ENCODE measurements at places on chromosomes 5 and 9.
A peak's percentile ranks its signal among the peaks of the same experiment; 100 is the strongest.

DNA sequence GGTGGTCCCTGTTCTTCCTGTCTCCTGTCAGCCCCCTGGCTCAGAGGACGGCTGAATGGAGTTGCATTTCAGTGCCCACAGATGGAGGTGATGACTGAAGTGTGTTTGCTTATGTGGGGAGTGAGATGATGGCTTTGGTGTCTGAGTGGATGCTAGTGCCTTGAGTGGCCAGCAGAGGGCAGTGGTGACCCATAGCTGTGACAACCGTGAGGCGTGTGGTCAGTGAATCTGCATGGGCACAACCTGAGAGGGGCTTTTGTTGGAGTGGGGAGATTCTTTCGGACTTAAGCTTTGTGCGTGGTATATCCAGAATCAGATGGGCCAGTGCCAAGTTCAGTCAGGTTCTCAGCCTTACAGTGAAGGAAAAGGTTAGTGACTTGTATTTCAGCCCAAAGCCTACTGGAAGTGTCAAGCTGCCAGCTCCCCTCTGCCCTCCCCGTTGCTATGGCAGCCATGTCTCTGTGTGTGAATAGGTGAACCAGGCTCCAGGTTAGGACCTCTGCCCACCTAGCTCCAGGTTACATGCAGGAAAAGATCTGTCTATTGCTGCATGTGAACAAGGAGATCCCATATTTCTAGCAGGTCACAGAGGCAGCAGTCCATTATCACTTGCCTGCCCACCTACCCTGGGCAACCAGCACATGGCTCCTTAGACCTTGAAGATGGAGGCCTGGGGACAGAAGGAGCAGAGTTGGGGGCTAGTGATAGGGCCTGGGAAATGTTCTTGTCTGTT, 14.7 kb upstream of the CXXC5 start:
- peak; percentile 78 for DNase-seq

DNA sequence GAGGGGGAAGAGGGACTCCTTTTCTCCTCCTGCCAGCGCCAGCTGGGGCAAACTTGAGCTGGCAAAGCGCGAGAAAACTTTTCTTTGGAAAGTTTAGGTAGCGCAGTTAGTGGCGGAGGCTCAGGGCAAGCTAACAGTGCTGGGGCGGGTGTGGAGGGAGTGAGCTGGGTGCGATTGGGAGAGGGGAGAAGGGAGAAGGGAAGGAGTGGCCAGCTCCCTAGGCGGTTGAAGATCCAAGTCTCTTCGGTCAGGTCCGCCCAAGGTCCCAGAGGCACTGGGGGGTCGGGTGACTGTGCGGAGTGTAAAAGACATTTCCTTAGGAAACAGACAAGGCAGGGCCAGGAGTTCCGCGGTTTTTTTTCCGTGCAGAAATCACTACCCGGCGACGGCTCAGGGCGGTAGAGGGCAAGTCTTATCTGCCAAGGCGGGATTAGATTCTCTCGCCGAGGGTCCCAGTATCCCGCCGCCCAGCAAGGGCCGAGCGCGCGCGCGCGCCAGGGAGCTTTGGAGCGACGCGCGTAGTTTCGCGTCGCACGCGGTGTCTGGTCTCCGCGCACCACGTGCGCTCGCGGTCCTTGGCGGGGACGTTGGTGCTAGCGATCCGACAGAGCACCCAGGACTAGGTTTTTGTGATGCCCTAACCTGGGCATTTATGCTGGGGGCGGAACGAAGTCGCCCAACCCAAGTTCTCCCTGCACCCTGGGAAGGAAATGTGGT, 33.6 kb upstream of the NFIB start:
- DNase-seq, result no peak

- DNase-seq, result no peak
These were observed 11.5 kb upstream of the PTPN3 start for GRCh38 chr9:109509611-109510010.

DNA sequence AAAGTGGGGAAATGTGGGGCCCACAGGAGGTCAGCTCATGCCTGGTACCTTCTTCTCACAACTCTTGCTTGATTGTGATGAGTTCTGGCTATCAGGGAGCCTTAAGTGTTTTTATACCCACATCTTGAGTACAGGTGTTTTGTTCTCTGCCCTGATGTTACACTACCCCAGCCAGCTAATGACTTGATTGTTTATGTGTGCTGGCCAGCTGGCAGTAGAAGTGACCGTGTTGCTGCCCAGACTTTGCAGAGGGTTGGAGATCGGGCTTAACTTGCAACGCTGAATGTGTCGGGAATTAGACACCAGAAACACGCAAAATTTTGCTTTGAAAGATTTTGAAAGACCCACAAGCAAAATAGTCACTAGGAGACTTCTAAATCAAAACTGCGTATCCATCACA, 16.9 kb upstream of the ZDHHC11B start:
- no peak for DNase-seq

DNA sequence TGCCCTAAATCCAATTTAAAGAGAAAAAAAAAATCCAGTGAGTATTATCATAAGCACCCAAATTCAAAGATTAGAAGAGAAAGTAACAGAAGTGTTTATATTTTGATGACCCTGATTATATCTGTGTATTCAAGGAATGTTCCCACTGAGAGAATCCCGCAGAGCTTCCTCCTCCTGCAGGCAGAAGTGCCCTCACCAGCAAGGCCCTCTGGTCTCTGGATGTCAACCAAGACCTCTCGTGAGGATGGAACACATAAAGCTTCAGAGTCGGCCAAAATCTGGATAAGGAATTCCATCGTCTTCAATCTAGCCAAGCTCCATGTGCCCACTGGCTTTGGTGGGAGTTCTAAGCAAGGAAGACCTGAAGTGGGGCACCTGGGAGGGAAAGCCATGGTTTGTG, 18.1 kb downstream of the PTCH1 start:
- DNase-seq, result no peak

- DNase-seq, result no peak
These were observed 30.9 kb downstream of the S1PR3 start for GRCh38 chr9:89022001-89022759.

- no peak for DNase-seq
These were observed 46.5 kb downstream of the SVEP1 start for GRCh38 chr9:110532908-110533665.

DNA sequence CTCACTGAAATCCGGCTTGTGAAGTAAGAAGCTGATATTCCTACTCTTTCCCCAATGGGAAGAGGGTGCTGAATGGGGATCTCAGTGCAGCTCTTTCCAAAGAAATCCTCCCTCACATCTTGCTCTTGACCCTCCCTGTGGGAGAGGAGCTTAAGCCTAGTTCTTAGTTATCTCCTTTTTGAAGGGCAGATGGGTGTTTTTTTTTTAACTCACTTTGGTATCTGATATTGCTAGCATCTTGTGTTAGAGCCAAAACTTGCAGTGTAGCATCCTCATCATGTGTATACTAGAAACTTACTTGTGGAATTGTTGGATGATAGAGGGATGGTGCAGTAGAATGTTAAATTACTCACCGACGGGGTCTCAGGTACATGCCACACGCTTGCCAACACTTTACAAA, 90.2 kb downstream of the F2RL2 start:
- no peak for DNase-seq

- DNase-seq, result peak; percentile 81
These were observed 987 bp downstream of the RAB24 start for GRCh38 chr5:177302354-177303110.

GRCh38 chr5:168165221-168165914, 126.1 kb upstream of the WWC1 start:
- DNase-seq, result peak; percentile 42

DNA sequence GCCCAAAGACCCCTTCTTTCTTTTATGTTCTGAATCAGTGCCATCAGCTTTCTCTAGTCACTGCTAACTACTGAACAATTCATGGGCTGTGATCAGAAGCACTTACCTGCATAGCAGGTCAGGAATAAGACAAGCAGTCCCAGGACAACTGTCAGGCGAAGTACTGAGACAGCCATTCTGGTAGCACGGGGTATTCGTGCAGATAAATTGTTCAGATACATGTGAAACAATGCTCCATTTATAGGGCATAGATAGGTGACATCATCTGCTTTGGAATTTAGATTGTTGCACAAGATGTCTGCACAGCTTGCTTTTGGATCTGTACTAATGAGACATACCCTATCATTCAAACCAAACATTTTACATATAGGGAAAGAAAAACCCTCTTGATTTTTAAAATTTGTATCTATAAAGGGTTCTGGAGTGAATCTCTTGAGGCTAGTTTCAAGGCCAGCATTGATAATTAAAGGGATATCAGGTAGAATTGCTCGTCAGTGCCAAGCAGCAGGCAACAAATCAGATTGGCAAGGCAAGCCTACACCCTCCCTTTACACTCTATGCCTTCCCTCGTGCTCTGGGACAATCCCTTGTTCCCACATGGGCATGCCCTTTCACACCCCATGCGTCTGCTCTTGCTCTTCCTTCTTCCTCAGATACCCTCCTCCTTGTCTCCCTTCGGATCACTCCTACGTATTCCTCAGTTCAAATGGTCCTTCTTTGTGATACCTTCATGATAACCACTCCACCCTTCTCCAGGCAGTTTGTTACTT, at the start of gene C5orf46:
Gene C5orf46 (minus strand): TSS at position 213 of the 770 bp plus-strand sequence. CDS start 37 bp downstream, at position 176.
- DNase-seq, result no peak

DNA sequence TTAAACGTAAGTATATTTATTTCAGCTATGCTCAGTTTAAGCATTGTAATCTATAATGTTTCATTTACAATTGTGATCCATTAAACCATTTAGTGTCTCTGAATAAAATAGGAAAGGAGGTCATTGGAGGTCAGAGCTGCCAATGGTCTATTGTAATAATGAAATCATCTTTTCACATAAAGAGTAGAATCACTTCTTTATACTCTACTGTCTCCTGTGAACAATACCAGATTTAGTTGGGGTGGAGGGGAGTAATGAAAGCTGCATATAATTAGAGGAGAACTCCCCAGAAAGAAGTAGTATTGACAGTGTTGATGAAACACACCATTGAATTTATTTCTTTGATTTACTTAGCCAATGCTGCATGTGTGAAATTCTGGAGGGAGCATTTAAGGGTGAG, 35.1 kb upstream of the ZFYVE16 start:
- DNase-seq, result no peak

DNA sequence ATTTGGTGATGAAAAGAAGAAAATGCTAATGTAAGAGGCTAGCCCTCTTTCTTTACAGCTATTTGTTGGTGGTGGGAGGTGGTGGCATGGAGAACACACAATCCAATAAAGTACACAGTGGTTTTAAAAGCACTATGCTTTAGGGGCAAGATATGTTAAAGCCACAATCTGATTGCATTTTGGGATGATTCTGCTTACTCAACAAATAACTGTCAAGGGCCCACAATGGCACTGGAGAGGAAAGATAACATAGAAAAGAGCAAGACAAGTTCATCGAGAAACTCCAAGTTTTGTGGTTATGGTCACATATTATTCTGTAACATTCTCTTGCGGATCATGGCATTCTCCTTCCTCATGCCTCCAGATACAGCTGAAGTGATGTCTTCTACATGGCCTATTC, 38.8 kb downstream of the OTP start:
- no peak for DNase-seq

- DNase-seq, result no peak
These were observed 41.3 kb downstream of the ADAMTS6 start for GRCh38 chr5:65440456-65440855.

GRCh38 chr9:128528445-128529160, 23.8 kb upstream of the SPTAN1 start:
- no peak for DNase-seq

DNA sequence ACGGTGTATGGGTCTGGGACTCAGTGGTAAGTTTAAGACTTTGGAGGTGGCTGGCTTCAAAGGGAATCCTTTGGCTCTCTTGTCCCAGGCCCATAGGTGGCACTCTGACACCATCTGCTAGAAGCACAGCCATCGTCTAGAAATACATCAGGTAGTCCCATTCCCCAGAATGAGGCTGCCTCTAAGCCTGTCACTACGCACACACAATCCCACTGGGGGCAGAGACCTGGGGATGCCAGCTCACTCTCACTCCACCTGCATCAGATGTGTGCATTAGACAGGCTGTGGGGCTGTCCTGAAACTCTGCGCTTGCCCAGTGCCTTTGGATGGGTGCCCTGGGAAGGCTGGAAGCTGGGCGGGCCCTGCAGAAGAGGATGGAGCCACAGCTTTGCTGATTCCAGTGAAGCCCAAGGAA, 127.5 kb upstream of the PANK3 start:
- peak; percentile 12 for DNase-seq

- no peak for DNase-seq
These were observed 5.9 kb downstream of the KLF4 start for GRCh38 chr9:107483666-107484065.

GRCh38 chr5:103249068-103249467, 9.5 kb upstream of the MACIR start:
- no peak for DNase-seq

DNA sequence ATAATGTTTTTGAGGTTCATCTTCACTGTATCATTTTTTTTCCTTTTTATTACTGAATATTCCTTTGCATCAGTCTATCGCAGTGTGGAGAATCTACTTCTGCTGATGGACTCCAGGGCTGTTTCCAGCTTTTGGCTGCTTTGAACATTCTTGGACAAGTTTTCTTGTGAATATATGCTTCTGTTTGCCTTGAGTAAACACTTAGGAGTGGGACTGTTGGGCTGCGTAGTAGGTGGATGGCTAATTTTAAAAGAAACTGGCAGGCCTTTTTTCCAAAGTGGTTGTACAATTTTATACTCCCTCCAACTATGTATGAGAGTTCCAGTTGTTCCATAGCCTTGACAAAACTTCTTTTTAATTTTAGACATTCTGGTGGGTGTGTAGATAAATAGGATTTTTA, 102.4 kb downstream of the WDR41 start:
- no peak for DNase-seq

GRCh38 chr5:2895876-2896275, 144.4 kb upstream of the IRX2 start:
- DNase-seq, result no peak

DNA sequence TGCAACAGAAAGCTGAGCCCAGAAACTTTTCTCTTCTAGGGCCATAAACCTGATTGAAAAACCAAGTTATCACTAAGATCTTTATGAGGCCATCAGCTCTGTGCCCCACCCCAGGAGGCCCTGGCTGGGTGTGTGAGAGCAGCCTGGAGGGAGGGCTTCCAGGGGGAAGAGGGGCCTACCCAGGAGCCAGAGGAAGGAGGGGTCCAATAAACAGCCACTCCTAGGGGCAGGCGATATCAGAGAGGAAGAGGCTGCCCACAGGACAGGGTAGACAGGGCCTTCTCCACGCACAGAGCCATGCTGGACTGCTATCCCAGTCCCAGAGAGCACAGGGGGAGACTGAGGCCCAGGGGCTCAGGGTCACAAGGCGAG, 4.5 kb upstream of the CDX1 start:
- no peak for DNase-seq

DNA sequence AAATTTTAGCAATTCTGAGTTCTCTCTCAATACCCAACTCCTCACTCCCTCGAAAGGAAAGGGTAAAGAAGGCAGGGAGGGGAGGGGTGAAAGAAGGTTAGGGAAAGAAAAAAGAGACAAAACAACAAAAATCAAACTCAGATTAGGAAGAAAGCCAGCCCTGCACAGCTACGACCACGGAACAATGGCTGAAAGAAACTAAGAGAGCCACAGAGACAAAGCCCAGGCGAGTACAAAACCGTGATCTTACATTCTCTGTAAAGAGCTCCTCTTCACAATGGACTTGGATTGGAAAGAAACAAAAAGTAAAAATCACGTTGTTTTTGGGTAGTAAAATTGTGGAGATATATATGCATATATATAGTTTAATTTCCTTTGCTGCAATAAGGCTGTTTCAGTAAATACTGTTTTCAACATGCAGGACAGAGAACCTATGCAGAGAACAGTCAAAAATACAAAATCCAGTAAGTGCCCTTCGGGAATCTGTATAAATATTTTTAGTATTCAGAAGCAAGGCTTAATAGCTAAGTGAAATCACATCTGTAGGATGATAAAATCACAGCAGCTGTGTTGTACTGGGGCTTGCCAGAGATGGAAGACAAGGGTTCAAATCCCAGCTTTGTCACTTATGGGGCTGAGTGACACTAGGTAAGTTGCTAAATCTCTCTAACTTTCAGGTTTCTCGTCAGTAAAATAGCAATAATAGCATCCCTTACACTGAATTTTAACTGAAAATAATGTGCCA, 16.9 kb downstream of the PSMB7 start:
- DNase-seq, result no peak
